Cerebellar nuclear complex (tissue), 1 donor: ENCODE measurements at places on chromosomes 5 and 9.

GRCh38 chr5:91150234-91150633, 232.9 kb downstream of the ARRDC3 start:
- DNase-seq, result no peak

DNA sequence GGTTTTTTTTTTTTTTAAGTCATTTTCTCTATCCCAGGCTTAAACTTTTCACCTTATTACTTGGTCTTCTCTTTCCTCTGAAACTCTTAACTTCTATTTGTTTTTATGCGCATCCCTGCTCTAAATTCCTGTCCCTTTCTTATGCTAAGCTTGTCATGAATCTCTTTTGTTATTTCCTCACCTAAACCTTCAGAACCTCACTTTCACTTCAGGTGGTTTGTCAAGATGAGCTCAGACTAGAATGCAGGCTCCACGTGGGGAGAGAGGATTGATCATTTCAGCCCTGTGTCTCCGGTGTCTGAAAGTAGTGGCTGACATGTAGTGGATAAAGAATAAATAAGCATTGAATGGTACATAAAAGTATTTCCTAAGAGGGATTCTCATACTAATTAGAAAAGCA, 63.6 kb downstream of the ANXA1 start:
- no peak for DNase-seq

- no peak for DNase-seq
Measured at GRCh38 chr9:19631181-19631580, 157.7 kb downstream of the SLC24A2 start.

GRCh38 chr5:116130471-116130870, 45.6 kb downstream of the COMMD10 start:
- DNase-seq, result no peak

GRCh38 chr5:151258816-151259215, 5.8 kb downstream of the GM2A start:
- DNase-seq, result no peak

GRCh38 chr5:39426051-39426745, 1.4 kb upstream of the DAB2 start:
- DNase-seq, result no peak

GRCh38 chr9:34559624-34560455, 29.7 kb downstream of the CNTFR start:
- DNase-seq, result no peak

- DNase-seq, result no peak
Measured at GRCh38 chr5:24487368-24488229, 157.2 kb downstream of the CDH10 start.

GRCh38 chr9:30058463-30058862, 2326.0 kb upstream of the ACO1 start:
- no peak for DNase-seq
